ENCODE measurements at places on chromosomes 6 and 20.
A peak's percentile ranks its signal among the peaks of the same experiment; 100 is the strongest.

DNA sequence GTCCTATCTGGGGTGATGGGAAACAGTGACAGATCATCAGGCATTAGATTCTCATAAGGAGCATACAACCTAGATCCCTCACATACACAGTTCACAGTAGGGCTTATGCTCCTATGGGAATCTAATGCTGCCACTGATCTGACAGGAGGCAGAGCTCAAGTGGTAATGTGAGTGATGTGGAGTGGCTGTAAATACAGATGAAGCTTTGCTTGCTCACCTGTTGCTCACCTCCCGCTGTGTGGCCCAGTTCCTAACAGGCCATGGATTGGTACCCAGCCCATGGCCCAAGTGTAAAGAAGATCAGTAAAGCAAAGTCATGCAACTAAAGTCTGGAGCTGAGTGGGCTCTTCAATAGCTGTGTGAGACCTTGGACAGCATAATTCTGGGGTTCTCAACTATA lies 65.9 kb downstream of the PKIB start:
- no peak for DNase-seq

DNA sequence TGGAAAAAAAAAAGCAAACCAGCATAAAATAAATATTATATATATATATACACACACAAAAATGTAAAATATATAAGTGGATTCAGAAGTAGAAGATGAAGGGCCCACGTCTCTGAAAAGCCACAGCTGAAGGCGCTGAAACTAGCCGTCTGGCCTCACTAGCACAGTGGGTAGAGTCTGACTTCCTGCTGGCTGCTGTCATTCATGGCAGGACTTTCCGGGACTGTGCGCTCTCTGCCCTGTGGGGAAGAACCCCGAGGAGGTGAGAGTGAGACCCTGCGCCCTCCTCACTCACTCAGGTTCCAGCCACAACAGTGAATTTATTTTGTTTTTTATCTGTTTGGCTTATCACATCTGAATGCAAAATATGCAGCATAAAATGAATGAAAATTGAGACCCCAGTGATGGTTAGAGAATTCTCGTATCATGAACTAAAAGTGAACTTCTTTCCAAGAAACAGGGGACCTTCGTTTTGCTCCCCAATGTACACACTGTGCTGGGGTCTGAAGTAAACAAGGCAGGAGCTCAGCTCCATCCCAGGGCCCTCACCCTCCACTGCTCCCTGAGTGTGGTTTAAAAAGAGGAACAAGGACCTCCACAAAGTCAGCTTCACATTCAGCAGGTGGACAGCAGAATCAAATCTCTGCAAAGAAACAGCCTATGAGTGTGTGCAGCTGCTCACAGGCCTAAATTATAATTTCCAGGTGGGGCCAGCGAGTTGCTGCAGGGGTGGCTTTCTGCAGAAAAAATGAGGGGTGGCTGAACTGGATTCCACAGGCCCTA lies 1.3 kb upstream of the RAMACL start:
- no peak for DNase-seq

- DNase-seq, result no peak
Measured at GRCh38 chr20:58155148-58155925, 73.1 kb downstream of the ANKRD60 start.

DNA sequence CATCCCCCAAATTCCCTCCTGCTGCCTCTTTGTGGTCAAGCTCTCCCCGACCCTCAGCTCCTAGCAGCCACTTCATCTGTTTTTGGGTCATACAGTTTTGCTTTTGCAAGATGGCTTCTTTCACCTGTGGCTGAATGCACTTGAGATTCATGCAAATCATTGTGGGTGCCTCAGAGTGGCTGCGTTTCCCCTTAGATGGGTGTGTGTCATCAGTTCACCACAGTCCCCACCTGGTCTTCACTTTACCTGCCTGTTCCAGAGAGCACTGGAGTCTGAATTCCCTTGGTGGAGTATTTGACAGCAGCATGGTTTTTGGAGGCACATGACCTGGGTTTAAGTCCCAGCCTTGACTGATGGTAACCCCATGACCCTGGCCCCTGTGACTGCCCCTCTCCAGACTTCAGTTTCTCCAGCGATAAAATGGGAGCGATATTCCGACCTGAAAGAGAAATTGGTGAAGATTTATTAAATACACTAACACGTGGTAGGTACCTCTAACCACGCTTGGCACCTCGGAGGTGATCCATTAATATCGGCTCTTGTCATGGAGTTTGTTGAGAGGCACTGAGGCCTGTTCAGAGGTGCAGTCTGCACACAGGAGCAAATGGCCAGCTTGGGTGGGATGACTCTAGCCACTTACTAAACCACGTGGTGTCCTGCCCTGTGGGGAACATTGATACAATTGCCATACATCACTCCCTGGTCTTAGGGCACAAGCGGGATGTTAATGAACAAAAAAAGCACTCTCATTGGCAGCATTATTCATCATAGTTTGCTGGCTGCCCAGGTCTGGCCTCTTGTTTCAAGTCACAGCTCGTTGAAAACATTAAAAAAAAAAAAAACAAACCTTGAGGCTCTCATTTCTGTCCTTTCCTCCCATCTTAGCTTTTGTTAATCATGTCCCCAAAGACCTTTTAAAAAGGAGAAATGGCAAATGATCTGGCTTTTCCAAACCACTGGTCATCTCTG lies 167.2 kb upstream of the KCNG1 start:
- DNase-seq, result no peak

DNA sequence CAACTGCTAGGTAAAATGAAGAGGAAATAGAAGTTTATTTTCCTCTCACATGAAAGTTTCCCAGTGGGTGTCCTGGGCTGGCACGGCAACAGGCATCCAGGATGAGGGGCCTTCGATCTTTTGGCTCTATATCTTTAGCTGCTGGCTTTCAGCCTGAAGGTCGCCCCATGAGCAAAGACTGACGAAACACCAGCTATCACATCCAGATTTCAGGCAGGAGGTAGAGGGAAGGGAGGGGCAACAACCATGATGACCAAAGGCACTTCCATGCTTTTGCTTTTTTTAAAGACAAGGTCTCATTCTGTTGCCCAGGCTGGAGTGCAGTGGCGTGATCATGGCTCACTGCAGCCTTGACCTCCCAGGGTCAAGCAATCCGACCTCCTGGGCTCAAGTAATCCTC lies 387.9 kb downstream of the RNGTT start:
- DNase-seq, result no peak

- DNase-seq, result no peak
Measured at GRCh38 chr6:29946223-29947076, 4.1 kb downstream of the HLA-A start.

- no peak for DNase-seq
Measured at GRCh38 chr6:145257704-145258103, 477.6 kb downstream of the EPM2A start.

DNA sequence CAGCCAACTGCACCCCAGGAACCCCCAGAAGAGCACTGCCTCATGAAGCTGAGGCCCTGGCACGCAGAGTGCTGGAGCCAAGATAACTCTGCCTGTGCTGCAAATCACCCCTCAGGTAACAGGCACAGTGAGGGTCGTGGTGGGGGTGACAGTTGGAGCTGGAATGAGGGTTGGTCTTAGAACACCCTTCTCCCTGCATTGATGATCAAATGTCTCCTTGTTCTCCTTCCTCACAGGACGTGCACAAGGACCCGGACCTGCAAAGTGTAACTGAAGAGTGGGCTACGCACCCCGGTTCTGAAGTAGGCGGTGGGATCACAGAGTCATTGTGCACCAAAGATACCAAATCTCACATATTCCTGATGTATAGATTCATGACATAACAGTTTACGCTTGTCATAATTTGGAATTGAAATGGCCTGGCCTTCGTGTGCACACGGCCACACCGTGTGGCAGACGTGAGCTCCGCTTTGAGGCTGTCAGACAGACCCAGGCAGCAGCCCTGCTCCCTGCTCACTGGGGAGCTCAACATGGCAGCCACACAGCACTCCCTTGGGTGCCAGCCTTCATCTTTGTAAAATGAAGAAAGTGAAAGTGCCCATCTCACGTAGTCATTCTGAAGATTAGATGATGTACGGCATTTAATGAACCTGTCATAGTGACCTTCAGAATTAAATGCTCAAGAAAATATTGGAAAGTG lies 8.8 kb downstream of the THBS2 start:
- DNase-seq, result no peak

- no peak for DNase-seq
Measured at GRCh38 chr6:156508923-156509322, 268.3 kb upstream of the ARID1B start.

- no peak for DNase-seq
Measured at GRCh38 chr6:1123386-1124375, 188.2 kb upstream of the FOXQ1 start.

- no peak for DNase-seq
Measured at GRCh38 chr6:168222115-168223043, 97.2 kb downstream of the DACT2 start.

GRCh38 chr6:16523606-16524379 lies 237.5 kb downstream of the ATXN1 start:
- DNase-seq, result no peak

DNA sequence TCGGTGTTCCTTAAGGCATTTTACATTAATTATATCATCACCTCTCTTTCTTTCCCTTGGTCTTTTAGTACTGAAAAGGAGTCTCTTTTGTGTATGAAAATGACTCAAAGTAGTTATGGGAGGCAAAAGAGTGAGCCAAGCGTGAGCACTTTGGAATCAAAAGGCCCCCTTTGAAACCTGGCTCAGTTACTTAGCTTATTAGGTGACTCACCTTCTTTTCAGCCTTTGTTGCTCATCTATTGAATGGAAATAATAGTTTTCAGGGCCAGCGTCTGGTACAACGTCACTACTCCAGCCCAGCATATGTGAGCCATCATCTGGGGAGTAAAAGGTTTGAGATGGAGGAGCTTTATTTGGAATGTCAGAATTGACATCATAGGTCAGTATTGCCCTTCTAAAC lies 147.4 kb upstream of the SCGN start:
- DNase-seq, result no peak

DNA sequence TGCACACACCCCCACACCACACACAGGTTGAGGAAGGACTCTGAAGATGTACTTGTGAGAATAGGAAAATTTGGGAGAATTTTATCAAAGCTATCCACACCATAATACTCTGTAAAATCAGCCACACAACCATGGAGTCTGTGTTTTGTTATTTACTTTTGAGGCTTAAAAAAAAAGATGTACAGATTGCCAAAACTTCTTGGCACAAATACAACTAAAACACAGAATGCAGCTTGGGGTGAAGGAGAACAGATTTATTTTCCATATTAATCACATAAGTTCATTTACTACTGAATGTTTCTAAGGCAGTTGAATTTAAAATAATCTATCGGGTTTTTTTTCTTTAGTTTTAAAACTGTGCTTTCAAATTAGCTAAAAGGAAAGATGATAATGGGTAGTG lies 32.8 kb upstream of the KCNQ5 start:
- DNase-seq, result no peak

GRCh38 chr6:82534876-82535275 lies 171.3 kb downstream of the TPBG start:
- no peak for DNase-seq

- DNase-seq, result no peak
Measured at GRCh38 chr6:37717836-37718251, 20.2 kb upstream of the MDGA1 start.

DNA sequence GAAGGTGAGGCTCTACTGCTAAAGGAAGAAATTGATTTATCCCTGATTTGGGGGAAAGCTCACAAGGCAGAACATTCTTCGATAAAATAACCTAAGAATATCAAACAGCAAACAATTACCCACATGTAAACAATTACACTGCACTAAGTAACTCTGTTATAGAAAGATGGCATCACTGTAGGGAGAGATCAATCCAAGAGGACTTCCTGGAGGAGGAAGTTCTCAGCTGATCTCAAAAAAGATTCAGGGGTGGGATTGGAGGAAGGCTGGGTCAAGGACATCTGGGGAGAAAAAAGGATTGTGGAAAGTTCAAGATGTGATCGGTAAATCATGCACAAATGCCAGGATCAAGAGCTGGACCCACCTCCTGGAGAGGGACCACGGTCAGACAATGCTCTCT lies 361.0 kb upstream of the SULF2 start:
- no peak for DNase-seq

GRCh38 chr6:41503827-41504465 lies 42.2 kb upstream of the FOXP4 start:
- no peak for DNase-seq

- DNase-seq, result no peak
Measured at GRCh38 chr6:149717255-149717587, 680 bp downstream of the LATS1 start.

GRCh38 chr20:57040466-57040865 lies 226.0 kb downstream of the BMP7 start:
- no peak for DNase-seq

GRCh38 chr6:132354517-132355167 lies 46.6 kb downstream of the MOXD1 start:
- peak; percentile 4 for DNase-seq

- DNase-seq, result no peak
Measured at GRCh38 chr6:50978380-50979170, 159.9 kb downstream of the TFAP2B start.
